ENCODE measurements at places on chromosomes 6 and 20. TPM values are rescaled to one million over a fixed set of nuclear protein-coding genes. Genes with fewer than 3 reads are reported as not detected.

The BEND6 gene
- polyA plus RNA-seq, result 0.73 TPM

The ADGB gene
- polyA plus RNA-seq, result 4.1 TPM

The PPP1R14C gene
- polyA plus RNA-seq, result 25.1 TPM

The IL17A gene
- polyA plus RNA-seq, result not detected

The TXLNB gene
- polyA plus RNA-seq, result 1.8 TPM

The CALHM6 gene
- 6.1 TPM for polyA plus RNA-seq

The CNKSR3 gene
- 29.3 TPM for polyA plus RNA-seq

The OOEP gene
- 0.37 TPM for polyA plus RNA-seq

The ABHD16B gene
- polyA plus RNA-seq, result not detected

DNA sequence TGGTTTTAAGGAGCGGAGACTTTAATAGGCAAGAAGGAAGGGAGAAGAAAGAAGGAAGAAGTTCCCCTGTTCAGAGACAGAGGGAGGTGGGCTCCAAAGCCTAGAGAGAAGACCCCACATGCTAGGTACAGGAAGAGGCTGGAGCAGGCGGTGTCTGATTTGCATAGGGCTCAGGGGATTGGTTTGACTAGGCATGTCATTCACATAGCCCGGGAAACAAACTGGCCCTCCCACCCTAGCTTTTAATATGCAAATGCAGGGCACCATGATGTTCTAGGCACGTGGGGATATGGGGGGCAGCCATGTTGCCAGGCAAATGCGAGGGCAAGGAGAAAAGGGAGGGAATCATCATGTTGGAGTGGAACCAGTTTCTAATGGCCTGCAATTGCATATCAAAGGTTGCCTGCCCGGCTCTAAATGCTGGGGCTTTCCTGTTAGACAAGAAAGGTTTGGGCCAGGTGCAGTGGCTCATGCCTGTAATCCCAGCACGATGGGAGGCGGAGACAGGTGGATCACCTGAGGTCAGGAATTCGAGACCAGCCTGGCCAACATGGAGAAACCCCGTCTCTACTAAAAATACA is 34.3 kb upstream of the AGPAT4 start:
- DNase-seq, result no peak

- DNase-seq, result no peak
Observed at GRCh38 chr6:17866876-17867444, 120.5 kb downstream of the KIF13A start.

DNA sequence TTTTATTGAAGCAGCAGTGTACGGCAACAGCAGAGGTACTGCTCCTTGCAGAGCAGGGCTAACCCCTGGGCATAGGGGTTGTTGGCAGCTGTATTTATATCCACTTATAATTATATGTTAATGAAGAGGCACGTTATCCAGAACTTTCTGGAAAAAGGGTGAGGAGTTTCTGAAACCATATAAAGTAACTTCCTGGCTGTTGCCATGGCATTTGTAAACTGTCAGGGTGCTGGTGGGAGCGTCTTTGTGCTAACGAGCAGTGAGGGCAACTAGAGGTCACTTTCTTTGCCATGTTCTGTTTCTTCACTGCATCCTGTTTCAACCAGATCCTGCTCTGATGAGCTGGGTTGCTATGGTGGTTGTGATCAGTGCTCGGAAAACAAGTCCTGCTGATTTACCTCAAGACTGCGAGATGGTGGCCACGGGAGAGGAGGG is 11.1 kb upstream of the ARFGEF2 start:
- no peak for DNase-seq

GRCh38 chr6:53692172-53692571 is 26.6 kb upstream of the KLHL31 start:
- DNase-seq, result no peak

GRCh38 chr20:19021406-19022117 is 190.9 kb upstream of the SLC24A3 start:
- DNase-seq, result no peak

DNA sequence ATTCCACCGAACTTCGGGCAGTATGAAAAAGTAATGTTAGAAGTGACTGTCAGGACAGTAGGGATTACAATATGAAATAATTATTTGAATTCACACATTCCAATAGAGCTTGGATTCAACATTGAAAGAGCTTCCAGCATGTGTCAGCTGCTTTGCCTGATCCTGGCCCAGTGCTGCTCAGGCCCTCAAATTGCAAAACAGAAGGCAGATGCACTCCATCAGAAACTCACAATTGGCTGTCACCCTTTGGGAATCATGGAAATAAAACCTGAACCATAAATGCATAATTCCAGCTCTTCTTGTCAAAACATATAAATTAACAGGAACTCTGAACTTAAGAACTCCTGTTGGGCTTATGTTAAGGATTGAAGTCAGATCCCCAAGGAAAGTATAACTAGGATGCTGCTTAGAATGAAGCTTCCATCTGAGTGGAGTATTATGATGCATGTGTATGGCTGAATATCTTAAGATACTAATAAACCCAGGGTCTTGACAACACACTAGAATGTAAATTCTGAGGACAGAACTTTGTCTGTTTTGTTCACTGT is 1.8 kb upstream of the NDUFAF4 start:
- DNase-seq, result peak; percentile 36

GRCh38 chr6:125380474-125380873 is 78.7 kb upstream of the HDDC2 start:
- no peak for DNase-seq

- no peak for DNase-seq
Observed at GRCh38 chr6:12927746-12928145, 211.2 kb downstream of the PHACTR1 start.

DNA sequence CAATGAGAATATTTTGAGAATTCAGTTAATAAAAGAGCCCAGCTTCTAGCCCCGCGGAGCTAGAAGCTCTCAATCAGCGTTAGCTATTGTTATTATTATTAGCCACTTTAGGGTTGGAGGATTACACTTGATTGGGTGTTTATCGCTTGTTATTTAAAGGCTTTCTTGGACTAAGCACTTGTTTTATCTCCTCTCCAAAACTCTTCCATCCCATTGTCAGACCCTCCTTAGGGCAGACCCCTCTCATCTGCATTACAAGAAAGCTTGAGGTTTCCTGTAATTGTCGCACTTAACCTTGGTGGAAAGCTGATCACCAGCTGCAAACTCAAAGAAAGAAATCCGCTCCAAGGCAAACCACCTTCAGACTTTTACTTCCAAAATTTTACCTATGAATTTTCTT is 4.8 kb downstream of the DPPA5 start:
- DNase-seq, result no peak

- DNase-seq, result no peak
Observed at GRCh38 chr6:33668914-33669313, 42.6 kb downstream of the UQCC2 start.

GRCh38 chr6:114690625-114691024 is 347.8 kb upstream of the HS3ST5 start:
- no peak for DNase-seq

- no peak for DNase-seq
Observed at GRCh38 chr20:60052322-60052721, 94.1 kb downstream of the CDH26 start.

DNA sequence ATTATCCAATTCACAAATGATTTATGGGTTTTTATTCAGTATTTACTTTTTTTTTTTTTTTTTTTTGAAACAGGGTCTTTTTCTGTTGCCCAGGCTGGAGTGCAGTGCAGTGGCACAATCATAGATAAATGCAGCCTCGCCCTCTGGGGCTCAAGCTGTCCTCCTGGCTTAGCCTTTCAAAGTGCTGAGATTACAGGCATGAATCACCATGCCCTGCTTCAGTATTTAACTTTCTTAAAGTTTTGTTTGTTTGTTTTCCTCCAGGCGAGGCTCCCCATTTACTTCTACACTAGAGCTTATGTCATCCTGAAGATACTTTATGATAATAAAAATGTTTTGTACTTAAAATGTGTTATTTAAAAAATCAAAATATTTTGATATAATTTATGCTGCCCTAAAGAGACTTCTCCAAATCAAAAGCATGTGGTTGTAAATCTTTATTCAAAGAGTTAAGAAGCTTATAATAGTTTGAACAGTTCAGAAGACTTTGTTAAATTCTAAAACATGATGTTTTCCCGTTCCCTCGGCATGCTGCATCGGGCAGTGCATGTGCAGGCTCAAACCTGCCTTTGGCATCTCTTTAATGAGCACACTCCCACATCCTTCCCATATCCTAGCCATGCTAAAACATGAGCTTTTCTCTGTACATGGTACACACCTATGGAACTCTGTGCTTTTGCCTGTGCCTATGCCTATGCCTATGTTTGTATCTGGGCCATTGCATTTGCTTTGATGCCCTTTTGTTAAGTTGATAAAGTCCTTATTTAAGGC is 11.0 kb downstream of the SMPDL3A start:
- no peak for DNase-seq

DNA sequence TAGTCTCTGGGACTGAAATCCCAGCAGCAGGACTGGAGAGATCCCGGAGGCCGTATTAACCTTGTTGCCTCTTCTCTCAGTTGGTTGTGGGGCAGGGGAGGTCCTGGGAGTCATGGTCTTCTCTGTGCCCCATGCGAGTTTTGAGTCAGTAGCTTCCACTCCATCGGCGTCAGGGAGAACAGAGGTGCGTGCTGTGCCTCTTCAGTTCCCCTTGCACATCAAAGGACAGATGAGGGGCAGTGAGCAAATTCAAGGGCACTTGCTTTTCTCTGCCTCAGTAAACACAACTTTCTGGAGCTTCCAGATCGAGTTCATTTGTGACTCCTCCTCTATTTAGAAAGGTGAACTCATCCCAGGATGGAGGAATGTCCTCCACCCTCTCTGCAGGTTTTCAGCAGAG is 48.6 kb downstream of the MOCS1 start:
- no peak for DNase-seq

DNA sequence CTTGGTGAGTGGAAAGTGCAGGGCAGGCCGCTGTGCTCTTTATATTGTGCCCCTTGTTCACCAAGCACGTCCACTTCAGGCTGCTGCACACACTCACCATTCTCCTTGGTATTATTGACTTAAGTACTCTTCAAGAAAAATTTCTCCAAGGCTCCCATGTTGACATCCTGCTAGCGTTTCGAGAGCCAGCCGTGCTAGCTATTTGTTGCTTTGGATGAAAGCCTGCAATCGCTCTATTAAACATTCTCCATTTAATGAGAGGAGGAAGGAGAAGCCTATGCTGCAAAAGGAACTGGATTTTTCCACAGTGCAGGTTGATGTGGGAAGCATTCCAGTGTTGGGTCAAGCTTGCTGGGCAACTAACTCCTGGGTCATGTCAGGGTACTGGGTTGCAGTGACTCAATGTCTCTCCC is 113.5 kb downstream of the CD83 start:
- DNase-seq, result peak; percentile 48

DNA sequence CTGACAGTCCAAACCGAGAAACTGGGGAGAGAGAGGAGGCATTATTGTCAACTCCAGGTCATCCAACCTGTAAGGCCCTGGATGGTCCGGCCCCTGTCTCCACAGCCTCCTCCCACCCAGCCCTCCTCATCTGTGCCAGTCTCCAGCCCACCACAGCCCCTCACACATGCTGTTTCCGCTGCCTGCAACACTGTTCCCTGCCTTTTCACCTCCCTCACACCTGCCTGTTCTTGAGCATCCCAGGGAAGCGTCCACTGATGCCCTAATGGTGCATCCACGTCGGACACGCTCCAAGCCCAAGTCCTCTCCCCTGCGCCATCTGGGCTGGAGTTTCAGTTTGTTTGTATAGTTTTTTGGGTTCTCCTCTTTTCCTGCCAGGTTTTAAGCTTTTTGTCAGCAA is 52.0 kb downstream of the BMP7 start:
- no peak for DNase-seq

GRCh38 chr6:100506651-100507050 is 41.9 kb upstream of the SIM1 start:
- DNase-seq, result no peak

- no peak for DNase-seq
Observed at GRCh38 chr6:148989585-148989984, 242.8 kb downstream of the UST start.

GRCh38 chr6:34066218-34066571 is 79.7 kb downstream of the GRM4 start:
- no peak for DNase-seq

- DNase-seq, result no peak
Observed at GRCh38 chr6:128554302-128554701, 33.9 kb upstream of the PTPRK start.

- DNase-seq, result no peak
Observed at GRCh38 chr20:64102647-64103354, 4.6 kb downstream of the NPBWR2 start.

DNA sequence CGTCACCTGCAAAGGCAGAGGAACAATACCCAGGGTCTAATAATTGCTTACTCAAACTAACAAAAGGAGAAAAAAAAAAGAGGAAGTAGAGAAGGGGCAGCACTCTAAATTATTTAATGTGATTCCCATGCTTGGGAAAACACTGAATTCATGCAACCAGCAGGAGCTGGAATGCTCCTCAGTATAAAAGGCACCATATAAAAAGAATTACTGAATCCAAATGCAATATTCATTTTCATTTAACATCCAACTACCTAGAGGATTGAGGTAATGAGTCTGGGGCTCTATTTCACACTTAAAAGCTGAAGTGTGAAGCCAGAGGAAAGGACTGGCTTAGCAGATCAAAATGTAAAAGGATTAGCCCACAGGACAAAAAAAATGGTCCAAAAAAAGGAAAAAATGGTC is 8.7 kb downstream of the B4GALT5 start:
- no peak for DNase-seq

- DNase-seq, result no peak
Observed at GRCh38 chr6:33194431-33194979, 2.2 kb upstream of the COL11A2 start.

GRCh38 chr6:17416806-17417205 is 23.4 kb downstream of the CAP2 start:
- DNase-seq, result no peak

GRCh38 chr6:46583721-46584120 is 68.9 kb downstream of the CYP39A1 start:
- DNase-seq, result no peak

- DNase-seq, result no peak
Observed at GRCh38 chr6:37373822-37374471, 20.2 kb downstream of the RNF8 start.

- no peak for DNase-seq
Observed at GRCh38 chr6:89118931-89119330, 1.1 kb upstream of the SRSF12 start.

GRCh38 chr6:143973097-143973966 is 34.7 kb downstream of the PLAGL1 start:
- no peak for DNase-seq

GRCh38 chr20:16752901-16753300 is 4.7 kb downstream of the OTOR start:
- DNase-seq, result no peak

DNA sequence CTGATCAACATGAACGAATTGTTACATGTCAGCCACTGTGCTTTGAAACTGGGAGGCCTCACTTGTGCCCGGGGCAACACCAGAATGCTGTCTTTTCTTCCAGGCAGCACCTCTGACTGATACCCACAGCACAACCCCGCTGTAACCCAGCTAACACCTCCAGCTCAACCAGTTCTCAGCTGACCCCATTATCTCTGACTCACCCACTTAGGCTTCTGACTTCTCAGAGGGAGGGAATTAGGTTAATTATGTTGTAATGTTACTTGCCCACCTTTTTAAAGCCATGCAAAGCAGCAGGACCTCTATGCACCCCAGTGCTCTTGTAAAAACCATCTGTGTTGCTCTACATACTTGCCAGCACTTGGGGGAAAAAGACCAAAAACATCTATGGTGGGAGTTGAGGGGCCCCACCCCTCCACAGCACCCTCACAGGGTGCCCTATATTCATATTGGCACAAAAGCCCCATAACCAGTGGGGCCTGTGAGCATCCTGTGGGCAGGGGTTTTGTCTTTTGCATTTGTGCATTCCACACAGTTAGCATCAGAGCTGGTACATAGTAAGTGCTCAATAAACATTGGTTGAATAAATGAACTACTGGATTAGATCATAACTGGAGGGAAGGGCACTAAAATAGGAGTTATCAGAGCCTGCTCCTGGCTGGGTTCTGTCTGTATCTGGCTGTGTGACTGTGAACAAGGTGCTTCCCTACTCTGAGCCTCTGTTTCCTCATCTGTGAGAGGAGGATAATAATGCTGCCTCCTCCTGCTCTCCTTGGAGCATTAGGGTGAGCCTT is 22.3 kb downstream of the BNIP5 start:
- no peak for DNase-seq
